Hepatocyte (in vitro differentiated cells): ENCODE measurements at places on chromosomes 3 and 15. TPM values are rescaled to one million over a fixed set of nuclear protein-coding genes. Genes with fewer than 3 reads are reported as not detected.

GRCh38 chr3:85591451-85591850, 632.7 kb downstream of the CADM2 start:
- DNase-seq: no peak

GRCh38 chr3:161336661-161337060, 34.7 kb downstream of the SPTSSB start:
- DNase-seq: no peak

GRCh38 chr3:32177702-32178198, 60.7 kb upstream of the CMTM8 start:
- peak; percentile 86 for DNase-seq

DNA sequence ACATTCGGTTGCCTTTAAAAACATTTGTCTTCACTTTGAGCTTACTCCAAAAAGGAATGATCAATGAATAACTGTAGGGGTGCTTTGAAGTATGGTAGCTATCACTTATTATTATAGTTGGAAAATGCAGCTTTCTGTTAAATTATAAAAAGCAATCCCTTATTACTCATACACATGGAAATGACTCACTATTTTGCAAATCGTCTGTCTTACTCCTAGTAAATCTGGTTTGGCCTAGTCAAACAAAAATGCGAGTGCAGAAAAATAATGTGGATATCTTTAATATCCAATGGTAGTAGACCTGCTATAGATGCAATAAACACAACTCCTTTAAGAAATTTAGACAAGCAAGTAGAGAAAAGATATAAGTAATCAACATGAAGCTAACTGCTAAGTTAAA, 112.5 kb downstream of the ZIC1 start:
- DNase-seq: no peak

GRCh38 chr3:48030188-48030587, 14.0 kb upstream of the MAP4 start:
- DNase-seq: no peak

DNA sequence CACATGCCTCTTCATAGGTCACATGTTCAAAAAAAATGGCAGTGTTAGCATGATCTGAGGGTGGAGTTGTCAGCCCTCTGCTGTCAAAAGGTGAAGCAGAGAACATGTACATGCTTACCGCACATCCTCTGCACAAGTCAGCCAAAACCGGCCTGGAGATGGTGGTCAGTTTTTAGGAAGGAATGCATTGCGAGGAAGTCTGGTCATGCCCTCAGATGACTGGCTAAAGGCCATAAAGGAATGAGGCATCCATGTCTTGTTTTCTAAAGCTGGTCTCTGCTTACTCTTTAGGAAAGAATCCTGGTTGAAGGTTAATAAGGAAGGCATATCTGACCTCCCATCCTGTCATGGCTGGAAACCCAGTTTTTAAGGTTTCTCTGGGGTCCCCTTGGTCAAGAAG, 292.0 kb upstream of the CCDC54 start:
- no peak for DNase-seq

GRCh38 chr15:81531109-81531592, 157.1 kb upstream of the TMC3 start:
- peak; percentile 65 for DNase-seq

DNA sequence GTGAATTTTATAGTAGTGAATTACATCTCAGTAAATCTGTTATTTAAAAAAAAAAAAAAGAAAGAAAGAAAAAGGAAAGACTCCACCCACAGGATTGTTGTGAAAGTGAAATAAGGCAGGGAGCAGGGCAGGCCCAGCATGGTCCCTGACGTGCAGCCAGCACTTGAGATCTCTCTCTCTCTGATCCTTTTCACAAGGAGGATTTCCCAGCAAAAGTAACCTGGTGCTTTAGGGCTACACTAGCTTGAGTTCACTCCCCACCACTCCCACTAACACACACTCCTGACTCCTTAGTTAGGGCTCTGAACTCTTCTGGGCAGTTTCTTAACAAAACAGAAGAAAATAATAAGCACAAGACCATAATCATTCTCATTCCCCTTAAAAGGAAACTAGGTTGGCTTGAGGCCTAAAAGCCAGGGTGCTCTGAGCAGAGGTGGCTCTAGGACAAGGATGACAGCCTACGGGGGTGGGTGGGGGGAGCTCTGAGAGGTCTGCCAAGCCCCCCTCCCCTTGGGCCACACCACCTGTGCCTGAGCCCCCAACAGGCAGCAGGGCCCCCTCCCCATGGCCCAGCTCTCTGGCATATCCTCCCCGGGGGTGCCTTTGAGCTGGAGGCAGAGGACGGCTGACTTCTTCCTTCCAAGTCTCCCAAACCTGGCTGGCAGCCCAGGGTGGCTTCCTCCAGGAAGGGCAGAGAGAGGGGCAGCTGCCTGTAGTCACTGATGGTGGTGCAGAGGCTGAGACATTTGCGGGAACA, 856 bp downstream of the TMEM40 start:
- DNase-seq: peak; percentile 56

- DNase-seq: no peak
These were observed 38.6 kb downstream of the HACD2 start for GRCh38 chr3:123546133-123546755.

- DNase-seq: peak; percentile 50
These were observed 34.2 kb downstream of the LIMD1 start for GRCh38 chr3:45628746-45629145.

The TMOD2 gene
- 2.9 and 3.9 TPM in 2 replicates for total RNA-seq

The LYSMD4 gene
- total RNA-seq: 7.7 and 12.8 TPM in 2 replicates

The FAM3D gene
- 0.60 and 4.5 TPM in 2 replicates for total RNA-seq
